ENCODE measurements at places on chromosomes 16 and 17. TPM values are rescaled to one million over a fixed set of nuclear protein-coding genes. Genes with fewer than 3 reads are reported as not detected.

Gene CES3
- not detected for total RNA-seq

Gene CDH13
- 111 TPM for total RNA-seq

Gene PMFBP1
- total RNA-seq = not detected

Gene SOX15
- not detected for total RNA-seq

Gene MPP3
- 3.6 TPM for total RNA-seq

Gene TBC1D3
- total RNA-seq = not detected

Gene TGFB1I1
- total RNA-seq = 136 TPM

Gene AXIN2
- total RNA-seq = 0.93 TPM

Gene RDM1
- 0.47 TPM for total RNA-seq

Gene NTN1
- total RNA-seq = 0.82 TPM

Gene DYNLRB2
- not detected for total RNA-seq
